Esophagus squamous epithelium (tissue), 5 donors: ENCODE measurements at places on chromosomes 4 and X.

DNA sequence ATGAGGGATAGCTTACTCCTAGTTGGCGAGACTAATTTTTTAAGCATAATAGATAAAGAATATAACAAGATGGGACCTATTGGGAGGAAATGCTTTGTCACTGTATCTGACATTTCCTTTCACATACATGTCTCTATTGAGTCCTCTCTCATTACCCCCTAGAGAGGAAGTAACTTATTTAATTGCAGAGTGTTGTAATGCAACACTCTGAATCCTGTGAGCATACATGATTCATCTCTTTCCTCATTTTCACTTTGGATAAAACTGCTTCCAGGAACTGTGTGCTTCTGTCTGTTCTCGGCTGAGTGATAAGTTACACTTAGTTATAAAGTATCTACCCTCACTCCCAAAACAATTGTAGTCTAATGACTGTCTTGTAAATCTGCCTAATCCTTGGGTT is 266.1 kb upstream of the ANXA10 start:
- H3K27ac ChIP-seq, result no peak overlapping the region
- no peaks in the 10 kb centered on the region for H3K4me1 ChIP-seq
- no peak for DNase-seq
- no peaks in the 10 kb centered on the region for H3K36me3 ChIP-seq
- H3K4me3 ChIP-seq, result no peak overlapping the region

DNA sequence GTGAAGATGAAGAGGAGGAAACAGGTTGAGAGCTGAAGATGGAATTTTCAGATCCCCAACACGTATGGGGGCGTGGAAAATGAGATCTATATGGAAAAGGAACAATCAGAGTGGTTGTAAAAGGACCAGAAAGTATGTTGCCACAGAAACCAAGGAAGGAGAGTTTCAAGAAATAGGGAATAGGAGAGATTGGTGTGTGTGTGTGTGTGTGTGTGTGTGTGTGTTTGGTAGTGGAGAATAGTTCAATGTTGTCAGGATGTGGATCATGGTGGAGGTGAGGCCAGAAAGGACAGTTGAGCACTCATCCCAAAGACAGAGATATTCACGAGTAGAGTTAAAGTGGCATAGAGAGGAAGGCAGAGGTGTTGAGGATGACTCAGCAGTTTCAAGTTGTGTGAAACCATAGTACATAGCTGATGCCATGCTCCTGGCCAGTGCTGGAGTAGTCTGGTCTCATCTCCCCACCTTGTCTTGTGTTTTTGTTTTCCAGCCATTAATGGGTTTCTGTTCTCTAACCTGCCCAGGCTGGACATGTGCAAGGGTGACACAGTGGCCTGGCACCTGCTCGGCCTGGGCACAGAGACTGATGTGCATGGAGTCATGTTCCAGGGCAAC is 36.1 kb downstream of the HEPH start:
- H3K4me1 ChIP-seq, result no peaks in the 10 kb centered on the region
- H3K27me3 ChIP-seq, result no peaks in the 10 kb centered on the region
- H3K27ac ChIP-seq, result no peak overlapping the region
- no peak for DNase-seq

DNA sequence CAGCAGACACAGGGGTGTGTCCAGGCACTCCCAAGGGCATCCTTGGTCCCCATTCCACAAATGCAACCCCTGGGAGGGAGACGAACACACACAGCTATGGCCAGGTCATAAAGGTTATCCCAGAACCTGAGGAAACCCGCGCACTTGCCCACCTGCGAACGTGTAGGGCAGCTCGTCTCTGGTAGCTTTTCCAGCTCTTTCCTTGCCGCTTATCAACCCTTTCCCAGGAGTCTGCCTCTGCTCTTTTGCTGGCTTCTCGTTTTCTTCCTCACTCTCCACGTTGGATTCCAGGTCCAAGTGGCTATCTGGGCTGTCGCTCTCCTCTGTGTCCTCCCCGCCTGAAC is 13.5 kb downstream of the NOP14 start:
- H3K4me3 ChIP-seq, result no peak overlapping the region
- H3K27ac ChIP-seq, result no peak overlapping the region
- no peaks in the 10 kb centered on the region for H3K4me1 ChIP-seq
- no peaks in the 10 kb centered on the region for H3K27me3 ChIP-seq
- H3K36me3 ChIP-seq, result peaks cover 40% of the 10 kb centered on the region

DNA sequence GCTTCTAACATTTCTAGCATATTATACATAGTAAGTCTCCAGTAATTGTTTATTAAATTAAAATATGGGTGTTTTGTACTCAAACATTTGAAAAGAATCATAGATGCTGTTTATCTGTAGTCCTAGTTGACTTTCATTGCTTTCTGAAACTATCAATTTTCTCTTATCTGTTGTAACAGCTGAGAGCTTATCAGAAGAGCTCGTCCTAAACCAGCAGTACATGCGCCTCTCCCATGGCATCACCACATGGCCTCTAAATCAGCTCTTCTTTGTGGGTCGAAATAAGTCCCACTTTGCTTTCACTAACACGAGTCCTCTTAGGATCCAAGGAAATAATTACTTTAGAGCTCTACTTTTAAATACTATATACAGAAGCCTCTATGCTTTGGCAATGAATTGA is 55.1 kb downstream of the PPP3CA start:
- H3K27ac ChIP-seq, result no peak overlapping the region
- H3K36me3 ChIP-seq, result no peaks in the 10 kb centered on the region
- H3K4me1 ChIP-seq, result peaks cover 16% of the 10 kb centered on the region
- H3K4me3 ChIP-seq, result no peak overlapping the region
- DNase-seq, result no peak
